ENCODE measurements at places on chromosomes 16 and 17.

- no peak for DNase-seq
These were observed 272.3 kb downstream of the FOXL1 start for GRCh38 chr16:86850670-86851069.

GRCh38 chr16:69319381-69319780 lies 8.2 kb downstream of the VPS4A start:
- DNase-seq, result no peak

- DNase-seq, result peak; percentile 55
These were observed 22.9 kb downstream of the DHRS7C start for GRCh38 chr17:9768381-9768934.

DNA sequence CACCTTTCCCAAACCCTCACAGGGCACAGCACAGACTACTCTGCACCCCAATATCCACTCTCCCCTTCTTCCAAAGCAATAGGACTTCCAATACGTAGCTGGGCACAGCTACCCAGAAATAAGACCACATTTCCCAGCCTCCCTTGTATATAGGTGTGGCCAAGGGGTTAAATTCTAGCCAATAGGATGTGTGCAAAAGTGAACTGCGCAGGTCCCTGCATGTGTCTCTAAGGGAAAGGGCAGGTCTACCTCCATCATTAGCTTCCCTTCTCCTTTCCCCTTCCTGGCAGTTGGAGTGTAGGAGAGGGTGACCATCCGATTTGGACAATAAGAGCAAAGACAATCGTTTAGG lies 25.5 kb upstream of the SNN start:
- DNase-seq, result peak; percentile 47
